Left cardiac atrium (tissue), 4 donors: ENCODE measurements at places on chromosomes 4 and X. TPM values are rescaled to one million over a fixed set of nuclear protein-coding genes. Genes with fewer than 3 reads are reported as not detected.

- DNase-seq = no peak
These were observed 1263.6 kb downstream of the C4orf33 start for GRCh38 chr4:130359542-130359941.

DNA sequence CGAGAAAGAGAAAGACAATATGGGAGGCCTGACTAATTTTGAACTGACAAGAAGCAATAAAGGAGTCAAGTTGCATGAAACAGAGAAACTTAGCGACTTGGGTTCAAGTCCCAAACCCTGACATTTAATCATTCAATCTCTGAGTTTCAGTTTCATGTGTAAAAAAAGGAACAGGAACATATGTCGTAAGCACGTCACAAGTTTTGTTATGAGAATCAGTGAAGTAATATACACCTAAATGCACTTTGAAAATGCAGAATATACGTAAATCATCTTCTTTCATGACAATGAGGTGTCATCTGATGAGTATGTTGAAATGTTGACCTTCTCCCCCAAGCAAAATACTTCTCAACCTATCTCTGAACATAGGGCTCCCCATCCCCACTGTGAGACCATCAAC lies 10.4 kb downstream of the ACOT9 start:
- no peak for DNase-seq

DNA sequence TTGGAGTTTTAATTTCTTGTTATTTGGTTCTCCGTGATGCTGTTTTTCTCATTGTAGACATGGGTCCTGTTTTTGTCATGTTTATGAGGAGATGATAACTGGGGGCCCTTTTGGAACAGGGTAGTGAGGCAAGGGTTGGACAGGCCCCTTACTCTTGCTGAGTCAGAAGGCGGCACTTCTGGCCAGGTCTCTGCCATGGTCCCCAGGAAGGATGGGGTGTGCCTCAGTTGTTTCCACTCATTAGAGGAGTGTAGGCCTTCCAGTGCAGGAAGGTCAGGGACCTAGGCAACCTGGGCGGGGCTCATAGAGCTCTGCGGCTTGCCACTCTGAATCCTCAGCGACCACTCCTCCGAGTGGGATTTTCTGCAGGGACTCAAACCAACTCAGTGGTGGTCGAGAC lies 68.2 kb downstream of the NELFA start:
- no peak for DNase-seq

- DNase-seq = no peak
These were observed 1664.3 kb downstream of the C4orf33 start for GRCh38 chr4:130760246-130760645.

GRCh38 chr4:38703635-38704034 lies 39.6 kb downstream of the KLF3 start:
- DNase-seq = no peak

DNA sequence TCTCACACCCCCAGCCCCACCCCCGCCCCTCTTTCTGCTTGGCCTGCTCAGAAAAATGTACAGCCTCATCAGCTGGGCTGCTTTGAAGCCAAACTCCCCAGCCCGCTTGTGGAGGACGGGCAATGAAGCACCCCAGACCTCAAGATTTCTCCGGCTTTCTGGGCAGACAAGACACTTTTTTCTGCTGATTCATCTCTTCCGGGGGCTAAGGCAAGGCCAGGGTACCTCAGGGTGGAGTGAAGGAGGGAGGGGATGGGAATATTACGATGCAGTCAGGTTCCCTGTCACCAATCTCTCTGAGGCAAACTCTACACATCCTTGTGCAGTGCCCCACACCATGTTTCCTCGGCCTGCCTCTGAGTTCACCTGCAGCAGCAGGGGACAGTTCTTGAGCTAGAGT lies 66.9 kb upstream of the ATP6AP2 start:
- DNase-seq = no peak

GRCh38 chrX:132665676-132666075 lies 176.8 kb upstream of the MBNL3 start:
- no peak for DNase-seq

Gene TRAM1L1
- total RNA-seq = 0.47 TPM

Gene SMIM10
- total RNA-seq = 6.9 TPM

Gene NUDT10
- total RNA-seq = 0.53 TPM

Gene CSAG3
- total RNA-seq = not detected

Gene WAS
- total RNA-seq = 5.0 TPM
